NCI-H345 (cell line): ENCODE measurements at places on chromosomes 6 and 20.

DNA sequence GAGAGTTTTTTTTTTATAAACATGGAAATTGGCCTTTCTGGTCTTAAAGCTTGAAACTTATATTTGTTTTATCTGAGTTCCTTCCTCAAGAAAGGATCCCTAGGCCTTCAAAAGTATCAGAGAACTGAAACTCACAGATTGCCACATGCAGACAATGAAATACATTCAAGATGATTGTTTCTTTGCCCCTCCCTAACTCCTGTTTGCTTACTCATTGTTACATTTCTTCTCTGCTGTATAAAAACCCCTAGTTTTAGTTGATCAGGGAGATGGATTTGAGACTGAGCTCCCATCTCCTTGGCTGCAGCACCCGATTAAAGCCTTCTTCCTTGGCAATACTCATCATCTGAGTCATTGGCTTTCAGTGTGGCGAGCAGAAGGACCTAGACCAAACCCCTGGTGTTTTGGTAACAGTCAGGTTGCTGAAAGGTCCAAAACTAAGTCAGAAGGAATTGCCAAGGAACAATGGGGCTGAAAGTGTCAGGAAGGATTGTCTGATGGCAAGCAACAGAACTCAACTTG, 132.3 kb upstream of the SULF2 start:
- DNase-seq = no peak

DNA sequence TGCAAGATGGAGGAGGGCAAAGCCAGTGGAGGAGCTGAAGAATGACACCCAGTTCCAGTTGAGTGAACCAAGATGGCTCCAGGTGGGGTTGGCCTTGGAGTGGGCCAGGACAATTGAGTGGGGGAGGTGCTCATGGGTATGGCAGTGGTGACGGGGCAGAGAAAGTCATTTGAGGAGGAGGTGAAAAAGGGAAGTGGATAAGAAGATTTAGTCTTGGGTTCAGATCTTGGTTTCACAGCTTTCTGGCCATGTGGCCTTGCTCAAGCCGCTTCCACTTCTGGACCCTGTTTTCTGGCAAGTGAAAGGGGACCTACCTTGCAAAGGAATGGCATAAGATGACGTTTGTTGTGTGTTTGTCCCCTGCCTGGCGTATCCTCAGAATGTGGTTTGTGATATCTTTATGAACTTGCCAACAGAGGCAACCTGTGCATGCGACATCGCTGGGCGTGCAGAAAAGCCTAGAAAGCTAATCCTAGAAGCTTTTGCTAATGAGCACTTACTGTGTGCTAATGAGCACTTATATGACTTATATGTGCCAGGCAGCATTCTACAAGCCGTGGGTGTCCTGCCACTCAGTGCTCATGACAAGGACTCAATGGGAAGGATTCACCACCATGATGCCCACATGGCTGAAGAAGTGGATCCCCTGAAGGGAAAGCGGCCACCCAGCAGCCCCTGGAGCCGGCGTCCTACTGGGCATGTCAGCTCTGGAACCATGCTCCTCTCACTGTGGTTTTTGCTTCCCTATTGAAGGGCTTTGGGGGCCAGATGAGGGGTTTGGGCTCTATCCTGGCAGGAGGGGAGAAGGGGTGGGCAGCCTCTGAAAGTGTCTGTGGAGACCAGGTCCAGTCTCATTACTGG, 23.6 kb upstream of the STX16 start:
- DNase-seq = no peak

- DNase-seq = no peak
Measured at GRCh38 chr20:39778431-39778830, 816.3 kb downstream of the DHX35 start.

- no peak for DNase-seq
Measured at GRCh38 chr6:143674483-143675381, 3.0 kb upstream of the PHACTR2 start.

DNA sequence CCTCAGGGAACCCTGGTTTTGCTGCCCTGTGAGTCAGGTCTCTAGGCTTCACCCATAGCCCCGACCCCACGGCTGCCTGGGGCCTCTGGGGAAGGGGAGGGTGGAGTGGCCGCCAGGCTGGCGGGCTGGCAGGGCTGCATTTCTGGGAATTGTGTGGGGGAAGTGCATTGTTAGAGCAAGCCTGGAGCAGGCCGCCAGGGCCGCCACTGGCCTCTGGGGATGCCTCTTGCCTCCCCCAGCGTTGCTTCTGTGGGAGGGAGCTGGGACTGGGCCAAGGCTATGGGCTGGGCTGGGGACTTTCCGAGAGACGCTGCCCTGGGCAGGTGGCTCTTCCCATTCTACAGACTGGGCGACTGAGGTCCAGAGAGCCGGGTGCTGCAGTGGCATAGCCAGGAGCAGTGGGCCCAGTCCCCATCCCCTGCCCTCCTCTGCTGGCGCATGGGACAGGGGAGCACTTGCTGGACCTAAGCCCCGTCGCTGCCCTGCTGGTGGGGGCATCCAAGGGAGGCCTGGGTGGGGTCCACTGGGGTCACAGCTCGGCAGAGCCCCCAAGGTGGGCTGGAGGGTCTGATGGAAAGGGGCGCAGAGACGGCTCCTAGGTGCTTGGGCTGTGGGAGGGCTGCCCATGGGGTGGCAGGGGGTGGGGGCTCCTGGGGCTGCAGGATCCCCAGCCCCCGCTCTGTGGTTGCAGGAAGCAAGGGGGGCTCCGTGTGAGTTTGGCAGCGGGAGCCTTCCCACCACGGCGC, 6.6 kb upstream of the SOX18 start:
- DNase-seq = no peak

- DNase-seq = no peak
Measured at GRCh38 chr20:10603971-10604864, 69.6 kb downstream of the JAG1 start.

DNA sequence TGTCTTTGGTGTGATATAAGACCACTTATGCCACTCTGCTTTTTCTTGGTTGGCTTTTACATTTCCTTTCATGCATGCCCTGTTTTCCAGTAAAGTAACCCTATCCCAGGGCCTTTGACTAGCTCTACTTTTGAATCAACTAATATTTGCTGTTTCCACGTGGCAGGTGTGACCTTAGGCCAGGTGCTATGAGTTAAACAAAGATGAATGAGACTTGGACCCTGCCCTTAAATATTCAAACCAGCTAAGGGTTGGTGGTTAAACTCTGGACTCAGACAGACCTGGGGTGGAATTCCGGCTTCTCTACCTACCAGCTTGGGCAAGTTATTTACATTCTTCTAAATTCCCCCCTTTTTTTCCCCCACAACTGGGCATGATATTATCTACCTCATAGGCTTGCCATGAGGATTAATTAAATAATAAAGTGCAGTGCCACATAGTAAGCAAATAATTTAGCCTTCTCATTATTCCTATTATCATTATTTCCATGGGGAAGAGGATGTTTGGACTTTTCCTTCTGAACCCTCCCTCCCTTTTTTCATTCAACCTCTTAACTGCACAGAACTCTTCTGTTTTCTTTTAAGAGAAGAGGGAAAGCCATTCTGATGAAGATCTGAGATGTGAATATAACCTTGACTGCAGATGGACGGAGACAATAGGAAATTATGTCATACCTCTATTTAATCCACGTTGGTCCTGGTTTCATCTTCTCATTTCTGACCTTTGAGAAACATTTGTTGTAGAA, 143.6 kb upstream of the TNFAIP3 start:
- no peak for DNase-seq

GRCh38 chr6:160998766-160999165, 7.2 kb downstream of the MAP3K4 start:
- no peak for DNase-seq

DNA sequence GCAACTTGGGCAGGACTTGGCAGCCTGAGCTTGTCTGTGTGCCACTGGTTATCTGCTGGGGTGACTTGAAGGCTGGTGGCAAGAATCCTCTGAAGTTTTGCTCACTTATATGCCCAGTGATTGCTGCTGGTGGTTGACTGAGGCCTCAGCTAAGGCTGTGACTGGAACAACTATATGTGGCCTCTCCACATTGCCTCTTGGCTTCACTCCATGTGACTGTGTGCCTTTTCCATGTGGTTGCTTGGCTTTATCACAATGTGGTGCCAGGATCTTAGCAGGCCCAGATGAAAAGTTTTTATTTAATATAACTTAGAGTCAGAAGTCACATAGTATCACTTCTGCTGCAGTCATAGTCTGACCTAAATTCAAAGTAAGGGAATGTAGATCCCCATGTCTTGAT, 104.5 kb downstream of the ADAT2 start:
- no peak for DNase-seq

GRCh38 chr20:32535953-32536823, 48.9 kb downstream of the NOL4L start:
- DNase-seq = peak; percentile 97

DNA sequence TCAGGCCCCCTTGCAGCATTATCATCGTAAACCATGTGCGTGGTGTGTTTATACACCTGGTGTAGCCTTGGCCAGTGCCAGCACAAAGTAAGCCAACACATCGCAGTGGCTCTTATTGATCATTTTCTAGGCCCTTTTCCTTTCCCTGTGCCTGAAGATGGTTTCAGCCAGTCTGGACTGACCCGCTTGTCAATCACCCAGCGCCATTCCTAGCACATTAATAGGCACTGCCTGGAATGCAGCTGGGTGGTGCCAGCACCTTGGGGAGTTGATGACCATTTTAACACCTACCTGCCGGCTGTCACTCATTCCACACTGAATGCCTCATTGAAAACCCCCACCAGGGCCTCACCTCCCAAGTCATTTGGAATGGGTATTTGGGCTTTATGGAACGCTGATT, 4.9 kb upstream of the UQCC2 start:
- peak; percentile 72 for DNase-seq

DNA sequence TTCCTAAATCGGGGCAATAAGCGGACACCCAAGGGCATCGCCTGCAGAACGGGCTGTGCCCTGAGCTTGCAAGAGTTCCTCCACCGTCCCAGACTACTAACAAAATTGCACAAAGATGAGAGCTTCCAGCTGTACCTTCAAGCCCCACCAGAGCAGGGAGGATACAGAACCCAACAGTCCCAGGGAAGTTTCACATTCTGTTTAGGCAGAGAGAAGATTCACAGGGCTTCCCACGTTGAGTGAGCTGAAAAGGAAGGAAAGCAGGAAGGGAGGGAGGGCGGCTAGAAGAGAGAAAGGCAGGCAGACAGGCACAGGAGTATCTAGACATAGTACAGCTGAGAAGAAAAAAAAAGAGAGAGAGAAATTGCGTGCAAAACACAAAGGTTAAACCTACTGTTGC, 112.6 kb upstream of the AFDN start:
- DNase-seq = no peak
